NCI-H1105 treated with DMSO at 0.1 percent for 48 hours (cell line): ENCODE measurements at places on chromosomes 13 and 19.

- no peak for DNase-seq
Measured at GRCh38 chr13:98309569-98310335, 132.7 kb upstream of the RNF113B start.

- DNase-seq, result no peak
Measured at GRCh38 chr19:50759886-50760285, 10.4 kb upstream of the GPR32 start.

- no peak for DNase-seq
Measured at GRCh38 chr13:46587807-46588418, 34.9 kb downstream of the LRCH1 start.

GRCh38 chr13:75365724-75366173, 116.2 kb downstream of the TBC1D4 start:
- DNase-seq, result no peak

- no peak for DNase-seq
Measured at GRCh38 chr13:92954746-92955145, 271.9 kb upstream of the GPC6 start.

- no peak for DNase-seq
Measured at GRCh38 chr13:111202156-111202621, 87.1 kb downstream of the ARHGEF7 start.

- DNase-seq, result peak; percentile 22
Measured at GRCh38 chr19:30556230-30556711, 184.1 kb downstream of the ZNF536 start.

- DNase-seq, result no peak
Measured at GRCh38 chr19:14683439-14683838, 6.4 kb upstream of the ZNF333 start.

DNA sequence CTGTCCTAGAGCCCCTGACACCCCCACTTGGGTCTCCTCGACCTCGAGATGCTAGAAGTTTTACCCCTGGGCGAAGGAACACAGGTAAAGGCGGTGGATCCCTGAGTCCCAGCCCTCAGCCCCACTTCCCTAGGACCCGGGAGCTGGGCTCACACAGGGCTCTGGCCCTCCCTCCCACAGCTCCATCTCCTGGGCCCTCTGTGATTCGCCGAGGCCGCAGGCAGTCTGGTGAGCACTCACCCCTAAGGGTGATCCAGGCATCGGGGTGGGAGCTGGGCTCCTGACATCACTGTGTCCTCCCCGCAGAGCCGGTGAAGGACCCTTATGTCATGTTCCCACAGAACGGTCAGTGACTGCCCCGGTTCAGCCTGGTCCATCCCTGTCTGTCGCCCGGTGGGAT, 8.3 kb downstream of the PLEKHG2 start:
- no peak for DNase-seq

DNA sequence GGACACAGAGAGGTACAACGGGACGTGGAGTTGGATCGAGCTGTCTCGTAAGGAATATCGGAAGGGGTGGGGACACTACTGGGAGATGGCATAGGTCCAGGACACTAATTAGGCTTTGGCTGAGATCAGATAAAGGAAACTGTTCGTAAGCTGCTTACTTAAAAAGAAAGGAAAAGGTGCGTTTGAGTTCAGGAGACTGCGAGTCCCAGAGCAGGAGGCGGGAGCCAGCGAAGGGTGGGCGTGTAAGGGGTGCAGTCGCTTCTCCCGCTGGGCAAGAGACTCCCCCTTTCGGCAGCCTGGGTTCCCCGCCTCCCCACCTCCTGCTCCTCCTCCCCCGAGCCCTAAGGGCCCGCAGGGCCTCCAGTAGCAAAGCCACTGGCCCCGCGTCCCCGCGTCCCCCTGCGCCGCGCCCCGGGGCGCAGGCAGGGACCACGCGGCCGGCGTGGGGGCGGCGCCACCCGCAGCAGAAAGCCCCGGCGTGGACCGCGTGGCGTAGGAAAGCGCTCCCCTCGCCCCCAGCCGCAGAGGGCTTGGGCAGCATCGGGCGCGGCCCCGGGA, 547 bp downstream of the ABCC4 start:
- DNase-seq, result peak; percentile 47

GRCh38 chr19:29247872-29248271, 34.9 kb upstream of the UQCRFS1 start:
- DNase-seq, result no peak

GRCh38 chr13:89490661-89491060, 1819.5 kb downstream of the SLITRK5 start:
- no peak for DNase-seq

- no peak for DNase-seq
Measured at GRCh38 chr13:38755793-38756192, 68.9 kb downstream of the FREM2 start.

- DNase-seq, result no peak
Measured at GRCh38 chr19:29528350-29528945, 2.7 kb downstream of the VSTM2B start.

DNA sequence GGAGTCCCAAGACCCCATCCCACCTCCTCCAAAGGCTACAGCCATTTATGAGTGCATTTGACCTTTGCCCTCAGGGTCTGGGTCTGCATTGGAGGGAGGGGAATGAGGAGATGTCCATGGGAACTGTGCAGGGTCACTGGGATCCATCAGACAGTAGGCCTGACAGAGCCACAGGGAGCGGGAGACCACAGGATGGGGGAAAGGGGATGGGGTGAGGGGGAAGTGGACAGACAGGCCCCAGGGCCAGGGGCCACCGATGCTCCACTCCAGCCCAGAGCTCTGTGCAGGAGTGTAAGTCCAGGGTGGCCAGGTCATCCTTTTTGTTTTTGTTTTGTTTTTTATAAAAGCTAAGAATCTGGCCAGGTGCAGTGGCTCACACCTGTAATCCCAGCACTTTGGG, 82.5 kb downstream of the CHST8 start:
- no peak for DNase-seq

GRCh38 chr19:30333291-30334065, 38.7 kb upstream of the ZNF536 start:
- no peak for DNase-seq

- DNase-seq, result no peak
Measured at GRCh38 chr13:86282442-86282841, 483.2 kb upstream of the SLITRK6 start.

- DNase-seq, result no peak
Measured at GRCh38 chr13:34941436-34941834, 635 bp upstream of the NBEA start.

DNA sequence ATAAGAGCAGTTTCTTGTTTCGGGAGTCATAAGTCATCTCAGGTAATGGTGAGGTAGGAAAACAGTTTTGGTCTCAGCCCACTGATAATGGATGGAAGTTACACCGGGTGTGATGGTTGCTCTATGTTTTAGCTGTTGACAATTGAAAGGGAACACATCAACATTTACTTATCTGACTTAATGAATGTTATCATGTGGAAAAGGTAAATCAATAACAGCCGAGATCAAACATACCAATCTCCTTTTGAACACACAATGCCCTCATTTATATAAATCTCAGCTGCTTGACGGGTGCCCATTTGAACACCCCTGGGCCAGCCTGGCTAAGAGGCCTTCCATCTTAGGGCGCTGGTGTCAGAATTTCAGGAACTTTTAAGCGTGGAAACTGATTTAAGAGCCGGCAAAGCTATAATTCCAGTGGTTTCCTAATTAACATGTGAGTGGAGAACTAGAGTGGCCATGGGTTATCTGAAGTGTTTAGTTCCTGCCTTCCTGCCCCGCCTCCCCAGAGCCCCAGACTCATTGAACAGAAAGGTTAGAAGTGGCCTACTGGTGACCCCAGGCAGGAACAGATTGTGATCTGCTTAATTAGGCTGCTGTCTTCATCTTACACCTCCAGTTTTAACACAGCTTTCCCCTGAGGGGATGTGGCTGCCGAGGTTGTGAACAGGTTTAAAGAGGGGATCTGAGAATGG, 572.7 kb downstream of the FGF9 start:
- DNase-seq, result no peak

DNA sequence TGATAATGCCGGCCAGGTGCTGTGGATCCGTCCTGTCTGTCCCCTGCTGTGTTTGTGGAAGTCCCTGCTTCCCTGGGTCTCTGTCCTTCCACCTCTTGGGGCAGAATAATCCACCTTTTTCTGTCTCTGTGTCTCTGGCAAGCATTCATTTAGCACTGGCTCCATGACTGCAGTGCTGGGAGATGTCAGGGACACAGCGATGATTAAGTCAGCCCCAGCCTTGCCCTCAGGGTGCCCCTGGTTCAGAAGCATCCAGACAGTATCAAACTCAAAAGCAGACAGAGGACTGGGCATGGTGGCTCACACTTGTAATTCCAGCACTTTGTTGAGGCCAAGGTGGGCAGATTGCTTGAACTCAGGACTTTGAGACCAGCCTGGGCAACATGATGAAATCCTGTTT, 1.5 kb downstream of the HIPK4 start:
- no peak for DNase-seq

DNA sequence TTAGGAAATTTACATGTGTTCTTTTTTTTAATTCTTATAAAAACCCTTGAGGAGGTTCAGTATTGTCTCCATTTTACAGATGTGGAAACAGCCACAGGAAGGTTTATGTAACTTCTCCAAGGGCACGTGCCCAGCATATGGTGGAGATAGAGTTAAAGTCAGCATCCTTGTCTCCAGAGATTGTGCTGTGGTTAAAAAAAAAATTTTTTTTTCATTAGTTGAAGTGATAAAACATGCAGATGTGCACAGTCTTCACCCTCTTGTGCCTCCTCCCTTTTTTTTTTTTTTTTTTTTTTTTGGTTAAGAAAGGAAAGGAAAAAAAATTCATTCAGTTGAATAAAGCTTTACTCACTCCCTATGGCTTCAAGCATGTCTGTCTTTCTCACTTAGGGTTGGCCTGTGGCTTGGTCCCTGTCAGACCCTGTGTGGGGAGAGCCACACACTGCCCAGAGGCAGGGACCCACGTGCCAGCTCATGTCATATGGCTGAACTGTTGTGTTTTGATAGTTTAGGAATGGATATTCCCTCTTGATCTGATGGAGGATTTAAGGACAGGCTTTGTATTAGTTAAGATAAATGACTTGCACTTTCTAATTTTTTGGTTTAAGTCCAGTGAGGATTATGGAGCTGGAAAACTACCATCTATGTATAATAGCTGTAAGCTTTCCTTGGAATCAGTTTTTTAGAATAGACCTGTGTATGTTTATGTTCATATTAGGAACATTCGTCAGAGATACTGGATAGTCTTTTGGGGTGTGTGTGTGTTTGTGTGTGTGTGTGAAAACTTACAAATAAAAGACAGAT, 19.3 kb downstream of the RNASEH2B start:
- no peak for DNase-seq
